ENCODE measurements at places on chromosomes 12 and 14. TPM values are rescaled to one million over a fixed set of nuclear protein-coding genes. Genes with fewer than 3 reads are reported as not detected.

DNA sequence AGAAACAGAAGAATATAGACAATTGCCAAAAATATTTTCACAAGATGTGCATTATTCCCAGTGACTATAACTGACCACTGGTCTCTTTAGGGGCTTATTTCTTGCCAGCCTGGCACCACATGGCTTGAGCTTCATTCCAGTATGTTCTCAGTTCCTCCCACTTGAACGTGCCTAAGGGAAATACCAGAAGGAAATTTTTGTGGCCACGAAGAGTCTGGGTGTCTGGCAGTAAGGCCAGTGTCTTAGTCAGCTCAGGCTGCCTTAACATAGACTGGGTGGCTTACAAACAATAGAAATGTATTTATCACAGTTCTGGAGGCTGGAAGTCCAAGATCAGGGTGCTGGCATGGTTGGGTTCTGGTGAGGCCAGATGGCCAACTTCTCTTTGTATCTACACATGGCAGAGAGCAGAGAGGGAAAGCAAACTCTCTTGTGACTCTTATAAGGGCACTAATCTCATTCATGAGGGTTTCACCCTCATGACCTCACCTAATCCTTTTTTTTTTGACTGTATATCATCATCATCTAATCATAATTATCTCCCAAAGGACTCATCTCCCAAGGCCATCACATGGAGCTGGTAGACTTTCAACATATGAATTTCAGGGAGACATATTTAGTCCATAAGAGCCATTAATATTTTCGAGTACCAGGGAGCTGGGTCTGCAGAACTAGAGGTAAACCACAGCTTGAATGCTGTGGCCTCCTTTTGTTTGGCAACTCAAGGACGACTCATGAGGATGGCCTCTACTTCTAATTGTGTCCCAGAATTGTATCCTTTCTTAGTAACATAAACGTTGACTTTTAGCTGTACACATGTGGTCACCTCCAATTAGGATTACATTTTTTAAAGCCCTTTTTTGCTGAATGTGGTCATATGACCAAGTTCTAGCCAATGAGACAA, 5.1 kb upstream of the SMOC1 start:
- no peak for DNase-seq

DNA sequence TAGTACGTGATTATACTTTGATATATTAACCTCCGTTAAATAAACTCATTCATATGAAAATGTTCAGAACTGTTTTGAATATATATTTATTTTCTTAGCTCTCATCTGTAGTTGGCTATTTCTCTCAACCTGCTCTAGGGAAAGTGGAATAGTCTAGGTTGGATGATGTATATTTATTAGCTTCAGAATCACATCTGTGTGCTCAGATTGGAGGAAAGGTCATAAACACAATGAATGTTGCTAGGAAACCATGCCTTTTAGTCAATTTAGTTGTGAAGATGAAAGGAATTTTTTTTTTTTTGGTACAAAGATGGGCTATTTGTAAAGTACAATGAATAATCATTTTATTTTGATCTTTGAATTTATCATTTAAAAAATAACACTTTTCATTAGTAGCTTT, 439.1 kb downstream of the FOXG1 start:
- DNase-seq = no peak

GRCh38 chr14:28982228-28982627, 215.6 kb downstream of the FOXG1 start:
- DNase-seq = no peak

- DNase-seq = no peak
Measured at GRCh38 chr12:75909714-75910656, 121.6 kb downstream of the PHLDA1 start.

Gene ASIC1
- 12.4 TPM for total RNA-seq

Gene CCDC177
- not detected for total RNA-seq

DNA sequence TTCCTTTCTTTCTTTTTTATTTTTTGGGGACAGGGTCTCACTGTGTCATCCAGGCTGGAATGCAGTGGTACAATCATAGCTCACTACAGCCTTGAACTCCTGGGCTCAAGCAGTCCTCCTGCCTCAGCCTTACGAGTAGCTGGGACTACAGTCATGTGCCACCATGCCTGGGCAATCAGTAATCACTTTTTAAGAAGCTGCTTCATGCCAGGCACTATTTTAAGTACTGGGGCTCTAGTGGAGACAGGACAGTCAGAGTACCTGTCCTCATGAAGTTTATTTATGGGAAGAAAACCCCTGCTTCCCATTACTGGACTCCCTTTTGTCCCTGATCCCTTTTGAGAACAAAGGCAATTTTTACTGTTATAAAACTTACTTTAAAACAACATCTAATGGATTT, 124.0 kb upstream of the NPAS3 start:
- DNase-seq = no peak

GRCh38 chr14:74301594-74302151, 1.1 kb downstream of the ABCD4 start:
- no peak for DNase-seq

Gene GPHB5
- not detected for total RNA-seq

GRCh38 chr14:31993521-31993951, 83.6 kb upstream of the ARHGAP5 start:
- DNase-seq = no peak

Gene CLEC1B
- total RNA-seq = not detected

Gene RNASE3
- not detected for total RNA-seq

- peak; percentile 80 for DNase-seq
Measured at GRCh38 chr12:48924617-48925303, 532 bp downstream of the FKBP11 start.

Data from activated T-cell treated with anti-CD3 and anti-CD28 coated beads, Interleukin-2, amount 50 U/mL, for 72 hours (primary cell).